ENCODE measurements at places on chromosomes 4 and X.
A peak's percentile ranks its signal among the peaks of the same experiment; 100 is the strongest.

- DNase-seq, result no peak
These were observed 5.3 kb downstream of the CSF2RA start for GRCh38 chrX:1273896-1274295.

GRCh38 chr4:141540643-141541042 lies 95.7 kb upstream of the IL15 start:
- DNase-seq, result no peak

DNA sequence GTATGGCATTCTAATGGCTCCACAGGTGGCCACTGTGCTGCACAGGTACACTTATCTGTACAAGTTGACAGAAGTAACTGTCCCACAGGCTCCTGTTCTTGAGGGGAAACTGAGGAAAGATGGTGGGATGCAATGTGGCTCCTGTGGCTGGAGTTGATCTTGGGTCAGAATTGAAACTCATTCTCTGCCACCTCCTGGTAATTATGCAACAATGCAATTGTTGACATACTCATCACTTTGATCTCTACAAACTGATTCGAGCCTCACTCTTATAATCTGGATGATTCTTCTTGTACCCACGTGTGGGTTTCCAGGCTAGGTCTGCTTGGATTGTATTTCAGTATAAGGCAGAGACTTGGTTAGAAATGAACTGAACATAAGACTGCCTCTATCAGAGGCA lies 148.8 kb downstream of the CCNG2 start:
- DNase-seq, result no peak

DNA sequence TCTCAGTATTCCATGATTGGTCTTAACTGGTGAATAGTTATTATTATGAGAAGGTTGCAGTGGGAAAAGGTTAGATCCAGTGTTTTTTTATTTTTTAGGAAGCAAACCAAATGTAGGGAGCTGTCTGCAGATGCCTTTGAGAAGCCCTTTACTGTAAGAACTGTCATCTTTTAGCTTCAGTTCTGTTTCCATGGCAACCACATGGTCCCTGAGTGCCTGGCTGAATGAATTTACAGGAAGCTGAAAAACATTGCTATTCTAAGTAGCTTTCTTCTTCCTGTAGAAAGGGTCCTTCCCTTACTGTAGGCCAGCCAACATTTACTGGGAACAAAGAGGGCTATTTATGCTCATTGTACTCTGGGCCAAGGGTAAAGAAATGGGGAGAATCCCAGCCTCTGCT lies 103.3 kb downstream of the DCLK2 start:
- DNase-seq, result peak; percentile 2

DNA sequence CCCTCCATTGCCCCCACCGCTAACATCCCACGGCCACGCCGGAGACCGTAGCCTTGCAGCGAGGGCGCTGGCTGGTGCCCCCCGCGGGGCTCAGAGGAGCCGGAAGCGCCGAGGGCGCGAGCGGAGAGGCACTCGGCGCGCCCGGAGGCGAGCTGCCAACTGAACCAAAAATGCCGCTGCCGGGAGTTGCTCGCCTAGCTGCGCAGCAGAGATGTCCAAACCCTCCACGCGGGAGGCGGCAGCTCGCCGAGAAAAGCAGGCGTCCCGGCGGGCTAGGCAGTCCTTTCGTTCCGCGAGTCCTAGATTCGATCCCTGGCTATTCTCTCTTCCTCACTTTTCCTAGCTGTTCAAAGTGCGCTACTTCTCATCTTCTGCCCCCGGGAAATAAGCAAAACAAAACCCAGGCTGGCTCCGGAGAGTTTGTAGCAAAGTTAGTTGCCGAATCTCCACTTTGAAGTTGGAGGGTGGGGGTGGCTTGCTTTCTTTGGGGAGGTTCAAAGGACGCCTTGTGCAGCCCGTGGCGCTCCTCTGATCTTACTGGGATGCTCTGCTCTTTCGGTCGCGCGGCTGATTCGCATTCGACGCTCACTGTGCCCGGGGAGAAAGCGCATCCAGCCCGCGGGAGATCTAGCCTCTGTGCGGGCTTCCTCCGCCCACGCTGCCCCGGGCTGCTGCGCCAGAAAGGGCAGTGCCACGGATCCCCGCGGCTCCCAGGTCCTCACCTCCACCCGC lies 723 bp downstream of the NKX6-1 start:
- DNase-seq, result peak; percentile 21

GRCh38 chr4:61782133-61782532 lies 582.0 kb downstream of the ADGRL3 start:
- no peak for DNase-seq

DNA sequence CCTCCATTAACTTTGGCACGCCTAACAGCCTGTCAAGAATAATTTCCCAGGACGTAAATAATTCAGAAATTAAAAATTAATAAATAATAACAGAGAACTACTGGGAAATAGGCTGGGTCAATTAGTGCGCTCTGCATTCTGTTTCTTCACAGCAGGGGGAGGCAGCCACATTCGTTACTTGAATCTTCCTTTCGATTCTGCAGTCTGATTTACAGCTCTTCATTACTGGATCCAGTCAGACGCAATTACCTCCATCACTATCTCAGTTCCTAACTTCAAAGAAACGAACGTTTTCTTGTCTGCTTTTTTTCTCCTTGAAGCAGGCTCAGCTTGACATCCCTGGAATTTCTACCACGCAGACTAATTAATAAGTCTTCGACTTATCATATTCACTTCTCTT lies 9.0 kb upstream of the RPL34 start:
- peak; percentile 8 for DNase-seq

GRCh38 chr4:139552517-139553307 lies 3.3 kb downstream of the SETD7 start:
- DNase-seq, result no peak

- peak; percentile 59 for DNase-seq
These were observed 12.7 kb downstream of the TKTL1 start for GRCh38 chrX:154308108-154308946.

DNA sequence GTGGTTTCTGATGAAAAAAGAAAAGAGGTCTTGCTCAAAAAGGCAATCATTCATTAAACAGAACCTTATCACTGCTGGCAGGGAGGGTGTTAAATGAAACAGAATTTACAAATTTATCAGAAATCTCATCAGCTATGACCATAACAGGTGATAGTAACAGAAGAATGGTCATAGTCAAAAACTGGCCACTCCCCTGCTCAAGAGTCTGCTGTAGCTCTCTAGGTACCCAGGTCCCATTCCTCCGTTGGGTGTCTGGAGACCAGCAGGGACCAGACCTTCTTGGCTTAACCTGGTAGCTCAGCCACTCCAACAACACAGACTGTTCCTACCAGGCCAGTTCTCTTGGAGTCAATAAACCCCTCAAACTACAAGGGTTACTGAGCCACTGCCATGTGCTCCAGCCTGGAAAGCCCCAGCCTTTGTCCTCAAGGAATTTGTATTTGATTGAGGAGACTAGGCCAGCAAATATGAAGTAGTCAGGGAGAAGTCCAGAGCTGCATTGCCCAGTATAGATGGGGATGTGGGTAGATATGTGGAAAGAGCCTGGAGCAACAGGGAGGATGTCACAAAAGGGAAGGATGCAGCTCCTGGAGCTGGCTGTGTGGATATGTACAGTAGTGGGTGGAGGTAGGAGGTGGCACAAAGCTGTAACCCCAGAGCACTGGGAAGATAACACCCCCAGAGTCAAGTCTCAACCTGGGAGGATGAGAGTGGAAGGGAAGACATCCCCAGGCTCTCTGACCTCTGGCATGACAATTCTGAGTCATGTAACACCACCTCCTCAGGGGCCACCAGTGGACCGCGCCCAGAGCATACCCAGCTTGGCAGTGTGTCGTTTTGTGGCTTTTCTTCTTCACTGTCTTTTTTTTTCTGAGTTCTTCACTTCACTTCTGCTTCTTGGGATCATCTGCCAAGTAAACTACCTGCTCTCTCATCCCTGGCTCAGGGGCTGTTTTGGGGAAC lies 21.9 kb downstream of the RASL11B start:
- no peak for DNase-seq

Measured in NCI-H1417 (cell line).